Stimulated activated CD8-positive, alpha-beta memory T cell treated with anti-CD3 and anti-CD28 coated beads, Interleukin-2, amount 100 ng/mL, for 1 hour (primary cell): ENCODE measurements at places on chromosomes 12 and 14.

GRCh38 chr12:87921621-87922020 lies 107.6 kb downstream of the C12orf50 start:
- no peak for DNase-seq

- DNase-seq, result no peak
Observed at GRCh38 chr12:111342376-111342775, 26.5 kb downstream of the PHETA1 start.

DNA sequence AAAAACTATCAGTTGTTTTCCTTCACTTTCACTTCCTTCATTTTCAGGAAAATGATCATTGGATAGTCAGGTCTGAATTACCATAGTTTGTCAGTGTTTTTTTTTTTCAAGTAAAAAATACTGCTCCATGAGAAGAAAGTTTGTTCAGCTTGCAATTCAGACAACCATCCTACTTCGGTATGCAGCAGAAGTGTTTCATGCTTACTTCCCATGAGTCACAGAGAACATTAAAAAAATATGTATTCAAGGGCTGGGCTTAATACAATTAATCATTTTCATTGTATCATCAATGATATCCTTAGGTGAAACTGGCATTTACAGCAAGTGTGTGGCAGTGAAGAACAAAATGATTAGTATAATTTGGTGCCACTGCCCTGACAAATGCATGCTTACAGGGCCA lies 21.6 kb downstream of the PYM1 start:
- no peak for DNase-seq

DNA sequence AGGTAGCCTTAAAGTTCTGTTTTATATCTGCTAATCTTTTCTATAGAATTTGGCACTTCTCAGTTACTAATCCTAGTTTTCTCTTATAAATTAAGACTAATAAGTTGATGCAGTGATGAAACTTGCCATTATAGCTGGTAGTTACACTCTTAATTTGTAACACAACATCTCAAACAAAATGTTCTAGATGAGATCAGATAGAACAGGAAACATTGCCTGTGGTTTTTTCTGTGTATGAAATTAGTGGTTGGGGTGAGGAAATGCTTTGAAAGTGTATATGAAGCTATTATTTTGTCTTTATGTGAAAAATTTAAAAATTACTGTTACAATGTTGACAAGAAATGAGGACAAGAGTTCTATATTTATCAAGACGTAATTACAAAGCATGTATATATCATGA lies 91.9 kb downstream of the PCNX1 start:
- no peak for DNase-seq

GRCh38 chr14:100446572-100446971 lies 123.4 kb downstream of the SLC25A47 start:
- DNase-seq, result no peak

DNA sequence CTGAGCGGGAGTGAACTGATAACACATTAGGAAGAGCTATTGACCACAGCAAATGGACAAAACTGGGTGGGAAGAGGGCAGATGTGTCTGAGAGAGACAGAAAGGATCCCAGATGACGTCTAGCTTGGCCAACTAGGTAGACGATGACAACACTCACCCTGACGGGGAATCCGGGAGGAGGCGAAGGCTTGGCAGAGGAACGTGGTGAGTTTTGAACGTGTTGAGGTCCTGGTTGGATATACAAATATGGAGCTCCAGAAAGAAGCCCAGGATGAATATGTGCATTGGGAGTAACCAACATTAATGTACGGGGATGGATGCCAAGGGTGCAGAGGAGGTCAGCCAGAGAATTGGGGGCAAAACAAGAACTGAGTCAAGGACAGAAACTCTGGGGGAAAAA lies 60.7 kb downstream of the DPF3 start:
- DNase-seq, result no peak

GRCh38 chr12:116651089-116651488 lies 86.8 kb downstream of the SPRING1 start:
- DNase-seq, result no peak

DNA sequence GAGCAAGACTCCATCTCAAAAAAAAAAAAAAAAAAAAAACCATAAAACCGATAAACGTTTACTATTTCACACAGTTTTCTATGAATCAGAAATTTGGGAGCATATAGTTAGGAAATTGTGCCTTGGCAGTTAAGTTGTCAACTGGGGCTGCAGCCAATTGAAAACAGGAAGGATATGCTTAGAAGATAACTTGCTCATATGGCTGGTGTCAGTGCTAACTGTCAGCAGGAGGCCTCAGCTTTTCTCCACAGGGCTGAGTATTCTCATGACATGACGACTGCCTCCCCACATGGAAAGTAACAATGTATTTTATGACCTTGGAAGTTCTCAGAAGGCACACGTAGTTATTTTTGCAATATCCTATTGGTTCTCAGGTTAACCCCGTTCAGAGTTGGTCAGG lies 29.6 kb upstream of the OR5AU1 start:
- DNase-seq, result no peak

DNA sequence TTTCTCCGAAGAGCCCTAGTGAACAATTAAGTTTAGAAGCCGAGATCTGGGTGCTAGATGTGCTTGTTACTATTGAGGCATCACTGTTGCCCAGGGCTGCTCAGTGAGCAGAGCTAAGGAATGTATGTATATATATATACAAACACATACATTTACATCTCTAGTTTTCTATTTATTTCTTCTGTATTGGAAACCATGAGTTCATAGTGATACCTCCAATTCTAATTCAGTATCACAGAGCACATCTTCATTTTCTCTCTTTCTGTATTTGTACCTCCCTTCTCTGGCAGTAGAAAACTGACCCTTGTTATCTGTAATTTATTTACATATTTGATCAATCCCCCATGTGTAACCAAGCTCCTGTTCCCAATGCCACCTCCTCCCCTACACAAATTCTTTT lies 40.7 kb upstream of the FUT8 start:
- DNase-seq, result no peak

DNA sequence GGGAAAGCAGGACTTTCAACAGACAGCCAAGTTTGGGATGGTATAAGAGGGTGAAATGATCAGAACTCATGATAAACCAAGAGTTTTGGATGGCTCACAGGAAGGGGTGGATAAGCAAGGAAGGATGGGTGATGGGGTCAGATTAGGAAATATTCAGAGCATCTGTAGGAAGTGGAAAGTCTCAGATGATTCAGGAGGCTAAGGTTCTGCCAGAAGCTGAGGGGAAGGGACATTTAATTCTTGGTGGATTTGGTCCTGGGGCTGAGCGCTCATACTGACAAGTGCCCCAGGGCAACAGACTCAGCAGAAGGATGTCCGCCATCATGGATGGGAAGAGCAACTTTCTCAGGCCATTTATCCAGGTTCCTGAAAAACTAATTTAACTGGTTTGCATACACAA lies 28.4 kb upstream of the BDKRB2 start:
- DNase-seq, result no peak

DNA sequence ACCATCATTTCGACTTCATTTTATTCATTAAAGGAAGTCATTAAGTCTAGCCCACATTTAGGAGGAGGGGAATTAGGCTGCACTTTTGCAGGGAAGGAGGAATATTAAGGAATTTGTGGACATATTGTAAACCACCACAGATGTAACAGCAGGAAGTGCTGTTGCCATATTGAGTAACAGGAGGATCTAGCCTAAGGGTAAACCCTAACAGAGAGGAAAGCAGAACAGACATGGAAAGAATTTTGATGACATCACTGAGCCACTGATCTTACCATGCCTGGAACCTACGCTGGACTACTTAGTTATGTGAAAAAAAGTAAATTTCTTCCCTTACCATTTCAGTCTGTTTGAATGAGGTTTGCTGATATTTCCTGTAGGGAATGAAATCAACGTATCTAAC lies 100.7 kb upstream of the ATF7IP start:
- no peak for DNase-seq

DNA sequence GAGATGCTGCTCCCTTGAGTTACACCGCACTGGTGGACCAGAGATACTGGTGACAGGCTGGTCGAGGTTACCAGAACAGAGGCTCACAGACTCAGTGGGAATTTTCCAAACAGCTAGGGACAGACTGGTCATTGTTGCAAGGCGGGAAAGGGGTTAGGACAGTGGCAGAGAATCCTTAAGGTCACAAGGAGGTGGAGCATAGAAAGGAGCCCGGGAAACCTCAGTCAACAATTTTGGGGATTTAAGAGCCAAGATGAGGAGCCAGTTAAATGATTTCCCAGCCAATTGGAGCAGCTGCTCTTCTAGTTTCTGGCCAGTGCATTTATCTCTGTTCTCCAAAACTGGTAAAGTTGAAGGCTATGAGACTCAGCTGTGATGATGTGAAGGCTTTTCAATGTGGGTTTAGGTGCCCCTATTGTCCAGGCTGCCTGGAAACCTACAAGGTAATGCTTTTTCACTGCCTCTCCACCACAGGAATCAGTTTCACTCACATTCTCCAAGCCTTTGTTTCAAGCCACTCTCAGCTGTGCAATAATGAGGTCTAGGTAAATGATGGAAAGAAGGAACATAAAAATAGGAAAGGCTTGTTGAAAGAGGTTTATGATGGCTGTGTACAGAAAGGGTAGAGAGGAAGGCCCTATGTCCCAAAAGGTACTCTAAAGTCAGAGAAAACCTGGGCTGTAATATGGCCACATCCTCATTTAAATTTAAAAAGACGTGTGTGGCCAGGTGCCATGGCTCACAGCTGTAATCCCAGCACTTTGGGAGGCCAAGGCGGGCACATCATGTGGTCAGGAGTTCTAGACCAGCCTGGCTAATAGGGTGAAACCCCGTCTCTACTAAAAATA lies 7.0 kb upstream of the TNS2 start:
- DNase-seq, result no peak

- no peak for DNase-seq
Observed at GRCh38 chr12:91672130-91672529, 473.5 kb downstream of the BTG1 start.

DNA sequence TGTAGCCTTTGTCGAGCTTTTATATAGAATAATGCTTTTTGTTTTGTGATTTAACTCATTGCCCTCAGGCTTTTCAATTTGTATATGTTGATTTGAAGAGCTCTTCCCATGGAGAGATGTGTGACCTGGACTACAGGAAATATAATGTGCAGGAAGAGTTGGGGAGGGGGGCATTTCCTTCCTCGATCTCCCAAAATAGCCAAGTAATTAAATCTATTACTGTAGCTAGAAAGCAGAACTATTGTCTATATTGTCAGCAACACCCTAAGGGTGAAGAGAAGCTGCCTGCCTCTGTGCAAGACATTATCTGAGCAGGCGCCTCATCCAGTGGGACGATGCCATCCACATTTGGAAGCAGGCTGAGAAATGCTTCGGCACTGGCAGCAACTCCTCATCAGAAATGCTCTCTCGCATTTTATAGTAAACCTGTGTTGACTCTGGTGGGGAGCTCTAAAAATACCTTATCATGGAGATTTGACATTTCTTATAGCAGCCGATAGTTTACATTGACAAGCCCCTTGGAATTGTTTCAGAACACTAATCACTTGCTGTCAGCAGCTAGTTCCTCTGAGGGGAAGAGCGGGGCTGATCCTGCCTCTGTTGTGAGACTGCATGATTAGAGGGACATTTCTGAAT lies 392.5 kb upstream of the RGS6 start:
- no peak for DNase-seq

GRCh38 chr14:98514016-98514415 lies 758.0 kb downstream of the BCL11B start:
- no peak for DNase-seq

DNA sequence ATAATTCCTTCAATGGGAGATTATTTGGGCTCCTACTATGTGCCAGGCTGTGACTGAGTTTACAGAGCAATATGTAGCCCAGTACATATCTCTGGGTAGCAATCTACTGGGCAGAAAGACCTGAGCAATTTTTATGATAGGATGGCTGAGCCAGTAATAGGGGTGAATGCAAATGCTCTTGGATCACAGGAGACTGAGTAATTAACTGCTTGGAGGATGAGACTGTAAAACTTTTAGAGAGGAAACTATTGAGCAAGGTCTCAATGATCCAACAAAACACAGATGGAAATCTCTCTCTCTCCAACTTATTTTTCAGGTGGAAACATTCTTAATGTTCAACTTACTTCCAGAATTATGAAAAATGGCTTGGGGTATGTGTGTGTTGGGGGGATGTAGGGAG lies 402.2 kb downstream of the AEBP2 start:
- no peak for DNase-seq

GRCh38 chr12:65470256-65470655 lies 191.8 kb downstream of the MSRB3 start:
- DNase-seq, result no peak

DNA sequence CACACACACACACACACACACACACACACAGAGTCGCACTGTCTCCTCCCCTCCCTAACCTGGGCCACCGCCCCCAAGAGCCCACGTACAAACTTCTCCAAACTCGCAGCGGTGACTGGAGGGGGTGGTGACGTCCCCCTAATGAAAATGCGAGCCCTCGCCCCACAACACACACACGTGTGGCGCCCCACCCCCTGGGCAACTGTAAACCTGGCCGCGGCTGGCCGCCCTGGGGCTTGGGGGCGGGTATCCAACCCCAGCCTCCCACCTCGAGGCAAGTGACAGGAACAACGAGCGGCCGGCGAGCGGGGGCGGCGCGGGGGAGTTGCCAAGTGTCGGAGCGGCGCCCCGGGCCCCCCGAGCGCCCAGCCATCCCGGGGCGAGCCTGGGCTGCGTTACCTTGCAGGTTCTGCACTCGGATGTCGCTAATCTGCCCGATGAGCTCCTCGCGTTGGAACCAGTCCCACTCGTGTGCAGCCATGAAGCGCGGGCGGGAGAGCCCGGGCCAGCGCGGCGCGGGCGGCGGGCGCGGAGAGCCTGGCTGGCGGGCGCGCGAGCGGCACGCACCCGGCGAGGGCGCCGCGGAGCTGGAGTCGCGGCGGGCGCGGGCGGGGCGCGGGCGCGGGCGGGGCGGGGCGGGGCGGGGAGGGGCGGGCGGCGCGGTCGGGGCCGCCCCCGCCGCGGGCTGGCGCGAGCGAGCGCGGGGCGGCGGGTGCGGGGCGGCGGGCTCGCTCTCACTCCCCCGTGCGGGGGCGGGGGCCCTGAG lies at the start of gene CLMN:
Gene CLMN, minus strand, starts transcription at position 597 of the 766 bp plus-strand sequence. Its CDS starts 116 bp downstream, at position 481.
- DNase-seq, result no peak

DNA sequence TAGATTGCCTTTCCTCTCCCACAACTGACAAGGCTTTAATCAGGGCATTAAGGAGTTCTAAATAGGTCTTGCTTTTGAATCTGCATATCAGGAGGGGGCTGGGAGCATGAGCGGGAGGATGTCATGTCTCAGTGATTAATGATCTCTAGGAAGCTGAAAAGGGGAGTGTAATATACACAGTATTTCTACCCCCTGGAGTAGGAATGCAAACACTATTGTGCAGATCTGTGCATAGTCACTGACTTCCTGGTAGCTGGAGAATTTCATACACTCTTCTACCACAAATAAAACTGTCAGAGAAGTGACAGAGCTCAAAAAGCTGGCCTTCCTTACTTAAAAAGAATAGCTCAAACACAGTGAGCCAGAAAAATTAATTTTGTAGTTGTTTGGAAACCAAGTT lies 65.8 kb downstream of the RIC8B start:
- no peak for DNase-seq
